ENCODE measurements at places on chromosomes 2 and 18.
A peak's percentile ranks its signal among the peaks of the same experiment; 100 is the strongest.

- DNase-seq = no peak
Measured at GRCh38 chr18:5164903-5165302, 32.2 kb downstream of the AKAIN1 start.

GRCh38 chr2:211103989-211104388 lies 547.6 kb downstream of the CPS1 start:
- DNase-seq = no peak

- no peak for DNase-seq
Measured at GRCh38 chr2:148507970-148508369, 136.6 kb upstream of the EPC2 start.

DNA sequence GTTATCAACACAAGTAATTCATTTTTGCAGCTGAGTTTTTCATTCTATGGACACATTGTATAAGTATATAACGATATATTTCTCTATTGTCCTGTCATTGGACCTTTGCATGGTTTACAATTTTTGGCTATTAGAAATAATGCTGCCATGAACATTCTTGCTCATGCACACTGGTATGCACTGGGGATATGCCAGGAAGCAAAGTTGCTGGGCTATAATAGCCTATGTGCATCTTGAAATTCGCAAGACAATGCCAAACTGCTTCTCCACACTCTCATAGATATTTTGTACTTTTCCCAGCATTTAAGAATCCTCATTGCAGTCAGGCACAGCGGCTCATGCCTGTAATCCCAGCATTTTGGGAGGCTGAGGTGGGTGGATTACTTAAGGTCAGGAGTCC lies 852.6 kb upstream of the ID2 start:
- no peak for DNase-seq

- no peak for DNase-seq
Measured at GRCh38 chr18:60404486-60405085, 32.0 kb upstream of the MC4R start.

DNA sequence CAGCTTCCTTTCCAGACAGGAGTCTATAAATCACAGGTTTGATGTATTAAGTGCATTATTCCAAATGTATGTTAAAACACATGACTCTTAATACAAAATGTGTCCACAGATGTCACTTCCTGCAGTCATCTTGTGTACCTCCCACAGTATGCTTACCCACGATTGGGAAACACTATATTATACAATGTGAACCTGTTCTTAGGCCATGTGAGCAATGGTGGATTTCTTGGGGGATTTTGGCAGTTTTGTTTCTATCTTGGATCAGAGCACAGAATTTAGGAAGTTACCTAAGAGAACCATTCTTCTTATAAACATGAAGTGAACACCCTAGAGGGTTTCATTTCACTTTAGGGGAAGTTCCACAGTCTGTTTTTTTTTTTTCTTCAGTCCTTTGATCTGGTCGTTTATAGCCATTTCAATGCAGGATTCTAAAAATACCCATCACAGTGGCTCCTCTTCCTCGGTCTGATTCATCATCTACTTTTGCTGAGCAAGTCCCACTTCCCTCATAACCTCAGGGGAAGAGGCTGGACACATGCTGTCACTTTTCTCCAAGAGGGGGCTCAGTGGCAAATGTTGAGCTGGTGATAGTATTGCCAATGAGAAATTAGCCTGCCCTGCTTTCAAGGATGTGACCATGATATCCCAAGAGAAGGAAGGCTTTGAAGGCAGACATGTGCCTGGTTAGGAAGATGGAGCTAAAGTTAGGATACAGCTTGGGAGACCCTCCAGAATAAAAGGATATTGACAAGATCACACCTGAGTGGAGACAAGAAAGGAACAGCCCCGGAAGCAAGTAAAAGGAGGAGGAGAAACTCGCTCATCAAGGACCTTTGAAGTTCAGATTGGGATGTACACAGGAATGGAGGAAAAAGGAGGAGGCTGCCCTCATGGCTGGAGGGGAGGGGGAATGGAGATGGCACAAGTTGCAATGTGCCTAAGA lies 22.6 kb downstream of the PLEK start:
- no peak for DNase-seq

GRCh38 chr2:53312721-53313120 lies 454.9 kb upstream of the CHAC2 start:
- no peak for DNase-seq

DNA sequence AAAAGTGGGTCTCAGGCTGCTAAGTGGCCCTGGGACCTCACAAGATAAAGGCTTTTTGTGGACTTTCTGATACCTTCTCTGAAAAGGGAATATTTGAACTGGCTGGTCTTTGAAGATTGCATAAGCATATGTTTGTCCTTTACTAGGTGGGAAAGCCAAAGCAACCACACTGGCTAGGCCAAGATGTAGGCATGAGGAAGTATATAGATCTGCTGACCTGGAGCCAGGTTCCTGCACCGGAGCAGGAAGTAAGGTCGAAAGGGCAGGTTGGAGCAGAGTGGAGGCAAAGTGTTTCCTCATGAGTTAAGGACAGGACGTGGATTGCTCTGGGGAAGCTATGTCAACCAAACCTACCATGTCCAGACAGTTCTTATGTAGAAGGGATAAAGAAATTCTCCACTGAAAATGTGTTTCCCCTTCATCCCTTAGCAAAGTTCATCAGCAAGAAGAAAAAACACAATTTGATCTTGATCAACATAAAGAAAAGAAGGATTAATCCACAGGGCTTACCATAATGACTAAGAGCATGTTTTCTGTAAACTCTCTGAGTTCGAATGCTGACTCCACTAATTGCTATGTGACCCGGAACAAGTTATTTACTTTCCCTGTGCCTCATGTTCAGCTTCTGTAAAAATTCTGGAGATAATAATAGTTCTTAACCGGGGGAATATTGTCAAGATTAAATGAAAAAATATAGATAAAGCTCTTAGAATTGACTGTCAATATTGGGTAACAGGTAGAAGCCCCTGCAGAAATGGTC lies 156.1 kb upstream of the SRD5A2 start:
- no peak for DNase-seq

DNA sequence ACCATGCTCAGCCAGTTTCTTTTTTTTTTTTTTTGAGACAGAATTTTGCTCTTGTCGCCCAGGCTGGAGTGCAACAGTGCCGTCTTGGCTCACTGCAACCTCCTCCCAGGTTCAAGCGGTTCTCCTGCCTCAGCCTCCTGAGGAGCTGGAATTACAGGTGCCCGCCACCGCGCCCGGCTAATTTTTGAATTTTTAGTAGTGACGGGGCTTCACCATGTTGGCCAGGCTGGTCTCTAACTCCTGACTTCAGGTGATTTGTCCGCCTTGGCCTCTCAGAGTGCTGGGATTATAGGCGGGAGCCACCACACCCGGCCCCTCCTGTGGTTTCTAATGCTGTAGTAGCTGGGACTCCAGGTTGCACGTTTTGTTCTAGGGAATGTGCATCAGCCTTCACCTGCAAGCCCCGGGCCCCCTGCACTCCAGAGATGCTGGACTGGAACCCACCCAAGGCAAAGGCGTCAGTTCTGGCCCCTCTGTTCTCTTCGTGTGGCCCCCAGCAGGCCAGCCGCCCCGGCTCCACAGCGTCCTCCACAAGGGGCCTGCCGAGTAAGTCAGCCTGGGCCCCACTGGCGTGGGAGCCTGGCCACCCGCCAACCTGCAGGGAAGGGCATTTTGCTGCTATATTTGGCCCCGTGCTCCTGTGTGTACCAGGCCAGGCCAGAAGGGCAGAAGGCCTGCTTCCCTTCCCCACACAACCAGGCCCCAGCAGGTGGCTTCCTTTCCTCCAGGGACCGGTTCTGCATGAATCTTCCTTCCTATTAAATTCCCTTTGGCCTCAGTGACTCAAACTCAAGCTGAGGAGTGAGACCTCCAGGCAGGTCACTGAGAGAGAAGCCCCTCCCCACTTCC lies 25.7 kb upstream of the B3GNT7 start:
- DNase-seq = no peak

DNA sequence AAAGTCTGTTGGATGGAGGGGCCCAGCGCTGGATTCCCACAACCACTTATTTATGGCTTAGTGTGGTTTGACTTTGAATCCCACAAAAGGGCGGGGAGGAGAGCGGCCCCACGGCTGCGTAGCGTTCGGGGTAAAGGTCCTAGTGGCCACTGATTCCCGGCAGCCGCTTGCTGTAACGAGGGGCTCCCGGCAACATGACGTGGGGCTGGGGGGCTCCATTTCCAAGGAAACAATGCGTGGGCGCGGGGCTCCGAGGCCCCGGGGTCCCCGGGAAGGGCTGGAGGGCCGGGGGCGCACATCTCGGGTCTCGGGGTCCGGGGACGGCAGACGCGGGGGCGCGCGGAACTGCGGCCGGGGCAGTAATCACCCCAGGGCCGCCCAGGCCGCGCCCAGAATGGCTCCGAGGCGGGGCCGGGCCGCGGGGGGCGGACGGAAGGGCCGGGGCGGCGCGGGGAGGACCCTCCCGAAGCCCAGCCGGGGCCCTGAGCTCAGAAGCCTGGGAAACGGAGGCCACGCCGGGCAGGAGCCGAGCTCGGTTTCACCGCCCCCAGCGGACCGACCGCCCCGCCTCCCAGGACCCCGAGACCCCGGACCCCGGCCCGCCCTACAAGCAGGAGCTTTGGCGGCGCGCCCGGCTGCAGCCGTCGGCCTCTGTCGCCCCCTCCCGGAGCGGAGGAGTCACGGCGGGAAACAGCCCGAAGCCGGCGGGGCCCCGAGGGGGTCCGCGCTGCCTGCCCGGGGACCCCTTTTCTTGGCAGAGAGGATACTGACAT lies 11.9 kb upstream of the MLPH start:
- peak; percentile 60 for DNase-seq

DNA sequence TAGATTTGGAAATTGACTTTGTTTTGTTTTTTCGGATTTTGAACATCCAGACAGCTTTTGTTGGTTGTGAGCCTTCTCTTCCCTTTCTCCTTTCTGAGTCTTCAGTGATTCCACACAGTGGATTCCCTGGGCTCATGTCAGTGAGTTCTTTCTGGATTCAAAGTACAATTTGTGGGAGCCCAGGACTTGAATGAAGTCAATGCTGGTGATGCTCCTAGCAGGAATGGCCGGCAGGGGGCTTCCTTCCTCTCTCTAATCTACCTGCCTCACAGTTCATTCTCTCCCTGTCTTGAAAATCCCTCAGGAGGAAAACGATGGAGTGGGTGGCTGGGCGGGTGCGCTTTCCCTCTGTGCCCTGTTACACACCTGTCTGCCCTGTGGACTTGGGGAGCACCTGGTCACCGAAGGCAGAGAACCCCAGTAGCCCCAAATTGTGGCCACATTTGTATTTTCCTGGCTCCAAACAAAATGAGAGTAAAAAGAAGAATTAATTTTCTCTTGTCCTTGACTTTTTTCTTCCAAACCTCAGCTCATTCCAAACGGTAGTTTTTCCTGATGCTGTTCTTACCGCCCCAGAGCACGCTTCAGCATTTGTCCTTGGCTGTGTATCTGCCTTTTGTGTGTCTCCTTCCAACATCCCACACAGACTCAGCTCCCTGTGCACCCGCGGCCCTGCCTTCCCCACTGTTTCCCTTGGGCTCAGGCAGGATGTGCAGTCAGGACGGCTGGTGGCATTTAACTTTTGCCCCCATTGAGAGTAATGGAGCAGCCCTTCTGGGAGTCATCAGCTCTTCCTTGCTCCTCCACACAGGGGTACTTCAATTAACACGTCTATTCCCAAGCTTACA lies 86.6 kb downstream of the MARCO start:
- DNase-seq = peak; percentile 32

DNA sequence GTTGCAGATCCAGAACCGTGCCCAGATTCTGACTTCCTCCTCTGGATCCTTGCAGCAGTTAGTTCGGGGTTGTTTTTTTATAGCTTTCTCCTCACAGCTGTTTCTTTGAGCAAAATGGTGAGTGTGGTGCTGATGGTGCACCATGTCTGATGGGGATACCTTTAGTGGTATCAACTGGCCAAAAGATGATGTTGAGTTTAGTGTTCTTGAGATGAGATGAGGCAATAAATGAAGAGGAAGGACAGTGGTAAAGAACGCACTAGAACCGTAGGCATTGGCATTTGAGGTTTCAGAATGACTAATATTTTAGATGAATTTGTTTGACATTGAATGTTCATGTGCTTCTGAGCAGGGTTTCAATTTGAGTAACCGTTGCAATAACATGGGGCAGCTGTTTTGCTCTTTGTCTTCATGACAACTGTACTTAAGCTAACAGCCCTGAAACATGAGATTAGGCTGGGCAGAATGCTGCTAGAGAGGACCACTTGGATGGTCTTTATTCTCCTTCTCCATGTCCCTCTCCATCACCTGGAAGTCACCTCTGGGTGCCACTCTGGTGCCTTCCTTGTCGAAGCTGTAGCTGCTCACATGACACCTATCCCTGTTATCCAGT lies 3.9 kb downstream of the CTLA4 start:
- DNase-seq = no peak

DNA sequence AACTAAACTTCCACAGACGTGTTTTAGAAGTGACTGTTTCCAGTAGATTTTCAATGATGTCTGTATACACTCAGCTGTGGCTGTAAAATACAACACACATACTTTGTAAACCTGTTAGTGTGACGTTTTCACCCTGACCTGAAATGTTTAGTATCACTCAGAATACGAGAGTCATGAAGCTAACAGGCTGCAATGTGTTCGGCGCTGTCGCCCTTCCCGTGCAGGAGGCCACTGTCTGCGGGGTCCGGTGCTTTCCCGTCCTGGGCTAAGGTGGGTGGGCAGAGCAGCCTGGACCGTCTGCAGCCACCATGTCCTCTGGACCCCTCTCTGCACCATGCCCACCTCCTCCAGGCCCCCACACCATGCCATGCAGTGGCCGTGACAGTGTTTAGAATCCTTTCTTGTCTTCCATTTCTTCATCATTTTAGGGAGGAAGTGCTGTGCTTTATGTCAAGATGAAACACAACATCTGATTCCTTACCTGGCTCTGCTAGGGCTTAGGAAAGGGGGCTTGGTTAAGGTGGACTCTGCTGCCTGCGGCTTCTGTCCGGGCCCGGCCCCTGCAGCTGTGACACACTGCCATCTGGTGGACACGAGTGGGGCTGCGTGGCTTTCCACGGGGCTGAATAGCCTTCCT lies 53.8 kb upstream of the RBM44 start:
- DNase-seq = peak; percentile 43

DNA sequence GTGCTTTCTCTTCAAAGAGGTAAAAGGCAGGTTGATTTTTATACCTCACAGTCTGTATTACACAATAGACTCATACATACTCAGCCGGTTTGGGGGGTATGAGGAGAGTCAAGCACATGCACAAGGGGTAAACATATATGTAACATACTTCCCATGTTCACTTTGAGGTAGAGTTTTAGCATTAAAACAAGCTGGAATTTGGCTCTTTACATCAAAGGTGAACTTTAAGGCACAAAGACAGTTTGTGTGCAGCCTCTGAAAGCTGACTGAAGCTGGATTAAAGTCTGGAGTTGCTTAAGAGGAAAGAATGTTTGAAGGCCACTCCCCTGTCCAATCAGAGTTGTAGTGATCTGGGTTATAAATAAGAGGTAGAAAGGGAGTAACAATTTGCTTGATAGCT lies 282.0 kb downstream of the DPP10 start:
- DNase-seq = no peak

DNA sequence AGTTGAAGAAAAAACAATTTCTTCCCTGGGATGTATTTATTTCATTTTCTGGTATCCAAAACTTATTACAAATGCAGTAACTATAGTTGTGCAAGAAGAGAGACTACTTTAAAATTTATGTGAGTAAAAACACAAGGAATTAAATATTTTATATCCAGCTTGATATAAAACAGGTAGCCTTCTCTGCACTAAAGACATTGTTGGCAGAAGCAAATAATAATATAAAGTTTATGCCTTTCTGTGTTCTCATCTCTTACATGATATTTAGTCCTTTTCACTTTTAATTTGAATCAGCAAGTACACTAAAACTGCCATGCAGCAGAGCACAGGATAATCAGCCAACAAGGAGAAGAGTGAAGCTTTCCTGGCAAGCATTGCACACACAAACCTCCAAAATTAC lies 352.7 kb downstream of the ARL6IP6 start:
- DNase-seq = no peak
